ENCODE measurements at places on chromosomes 1 and 21.
A peak's percentile ranks its signal among the peaks of the same experiment; 100 is the strongest.

GRCh38 chr1:50308878-50309277 lies 114.4 kb downstream of the DMRTA2 start:
- DNase-seq = no peak

DNA sequence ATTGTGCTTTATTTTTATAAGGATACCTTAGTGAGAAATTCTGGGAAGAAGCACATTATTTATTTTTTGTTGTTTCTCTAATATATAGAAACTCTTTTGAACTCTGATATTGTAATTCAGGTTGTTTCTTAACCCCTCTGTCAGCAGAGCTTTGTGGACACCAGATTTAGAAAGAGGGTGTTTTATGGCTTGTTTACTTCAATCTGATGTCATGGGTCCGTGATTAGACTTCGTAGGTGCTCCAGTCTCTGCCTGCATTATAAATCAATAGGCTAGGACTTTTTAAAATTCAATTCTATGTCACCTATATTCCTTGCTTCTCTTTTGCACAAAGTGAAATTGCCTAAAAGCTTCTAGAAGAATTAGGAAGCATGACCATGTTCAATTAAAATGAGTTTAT lies 47.3 kb upstream of the CCDC190 start:
- DNase-seq = no peak

DNA sequence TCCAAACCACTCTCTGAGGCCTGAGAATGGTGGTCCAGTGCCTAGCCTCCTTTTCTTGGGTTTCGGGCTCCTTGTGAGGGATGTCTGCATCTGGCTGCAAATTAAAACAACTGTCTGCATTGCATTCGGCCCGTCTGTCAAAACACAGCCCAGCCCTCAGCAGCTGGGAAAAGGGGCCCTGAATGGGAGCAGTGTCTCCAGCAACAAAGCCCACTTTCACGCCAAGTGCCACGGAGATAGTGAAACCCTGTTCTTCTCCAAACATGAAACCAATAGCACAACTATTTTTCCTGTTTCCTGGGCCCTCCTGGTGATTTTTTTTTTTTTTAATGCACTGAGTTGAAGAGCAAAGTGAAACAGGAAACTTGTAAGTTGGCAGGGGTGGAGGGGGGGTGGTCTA lies 138.4 kb downstream of the PLXNA2 start:
- DNase-seq = no peak

GRCh38 chr1:94047949-94048348 lies 73.0 kb downstream of the ABCA4 start:
- no peak for DNase-seq

DNA sequence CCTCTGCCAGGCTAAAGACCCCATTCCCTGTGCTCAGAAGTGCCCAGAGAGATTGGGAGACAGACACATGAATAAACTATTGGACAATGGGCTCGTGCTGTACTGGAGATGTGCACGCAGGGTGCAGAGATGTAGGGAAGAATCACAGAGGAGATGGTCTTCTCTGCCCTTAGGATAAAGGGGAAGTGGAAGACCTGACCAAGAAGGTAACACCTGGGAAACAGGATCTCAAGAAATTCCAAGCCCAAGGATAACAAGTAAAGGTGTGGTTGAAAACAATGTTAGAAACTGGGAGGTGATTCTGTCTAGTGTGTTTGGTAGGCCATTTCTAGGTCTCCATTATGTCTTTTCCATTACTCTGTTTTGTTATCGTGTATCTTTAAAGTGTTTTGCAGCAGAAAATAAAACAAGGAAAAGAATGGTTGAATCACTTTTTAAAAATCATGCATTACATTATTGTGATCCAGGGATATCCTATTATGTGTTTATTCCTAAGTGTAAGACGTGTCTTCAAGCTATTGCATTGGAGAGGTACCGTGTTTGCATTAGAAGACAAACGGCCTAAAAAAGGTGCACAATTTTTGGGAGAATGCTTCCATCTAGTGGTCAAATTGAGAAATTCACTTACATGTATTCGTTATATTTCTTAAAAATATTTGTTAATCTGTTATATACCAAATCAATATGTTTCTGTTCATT lies 40.8 kb upstream of the KCTD3 start:
- no peak for DNase-seq

DNA sequence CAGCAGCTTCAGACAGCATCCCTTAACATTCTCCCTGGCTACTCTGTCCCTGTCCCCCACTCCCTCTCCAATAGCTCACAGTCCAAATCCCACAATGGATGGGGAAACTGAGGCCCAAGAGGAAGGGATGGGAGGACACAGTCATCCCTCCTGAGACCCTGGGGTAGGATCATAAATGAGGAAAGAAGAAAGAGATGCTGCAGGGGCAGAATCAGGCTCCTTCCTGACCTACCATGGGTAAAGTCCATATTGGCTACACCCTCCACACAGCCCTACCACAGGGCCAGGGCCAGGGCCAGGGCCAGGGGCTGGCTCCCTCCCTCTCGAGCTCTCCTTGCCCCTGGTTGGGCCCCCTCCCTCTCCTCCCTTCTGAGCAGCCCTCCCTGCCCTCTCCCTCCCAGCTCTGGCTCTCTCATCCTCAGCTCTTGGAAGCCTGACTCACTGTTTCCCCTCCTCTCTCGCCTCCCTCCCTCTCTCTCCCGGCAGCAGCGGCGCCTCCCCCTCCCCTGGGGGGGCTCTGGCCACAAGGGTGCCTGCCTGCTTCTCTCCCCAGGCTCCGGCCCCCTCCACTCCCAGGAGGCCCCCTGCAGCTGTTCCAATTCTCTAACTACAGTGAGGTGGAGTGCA lies 4.9 kb downstream of the AHDC1 start:
- no peak for DNase-seq

- no peak for DNase-seq
These were observed 52.6 kb upstream of the RC3H1 start for GRCh38 chr1:174074757-174075156.

GRCh38 chr1:244162786-244163530 lies 111.9 kb downstream of the ZBTB18 start:
- DNase-seq = no peak

- no peak for DNase-seq
These were observed 444 bp upstream of the AGTRAP start for GRCh38 chr1:11735531-11735853.

- DNase-seq = no peak
These were observed 86.8 kb upstream of the CD55 start for GRCh38 chr1:207234690-207235089.

DNA sequence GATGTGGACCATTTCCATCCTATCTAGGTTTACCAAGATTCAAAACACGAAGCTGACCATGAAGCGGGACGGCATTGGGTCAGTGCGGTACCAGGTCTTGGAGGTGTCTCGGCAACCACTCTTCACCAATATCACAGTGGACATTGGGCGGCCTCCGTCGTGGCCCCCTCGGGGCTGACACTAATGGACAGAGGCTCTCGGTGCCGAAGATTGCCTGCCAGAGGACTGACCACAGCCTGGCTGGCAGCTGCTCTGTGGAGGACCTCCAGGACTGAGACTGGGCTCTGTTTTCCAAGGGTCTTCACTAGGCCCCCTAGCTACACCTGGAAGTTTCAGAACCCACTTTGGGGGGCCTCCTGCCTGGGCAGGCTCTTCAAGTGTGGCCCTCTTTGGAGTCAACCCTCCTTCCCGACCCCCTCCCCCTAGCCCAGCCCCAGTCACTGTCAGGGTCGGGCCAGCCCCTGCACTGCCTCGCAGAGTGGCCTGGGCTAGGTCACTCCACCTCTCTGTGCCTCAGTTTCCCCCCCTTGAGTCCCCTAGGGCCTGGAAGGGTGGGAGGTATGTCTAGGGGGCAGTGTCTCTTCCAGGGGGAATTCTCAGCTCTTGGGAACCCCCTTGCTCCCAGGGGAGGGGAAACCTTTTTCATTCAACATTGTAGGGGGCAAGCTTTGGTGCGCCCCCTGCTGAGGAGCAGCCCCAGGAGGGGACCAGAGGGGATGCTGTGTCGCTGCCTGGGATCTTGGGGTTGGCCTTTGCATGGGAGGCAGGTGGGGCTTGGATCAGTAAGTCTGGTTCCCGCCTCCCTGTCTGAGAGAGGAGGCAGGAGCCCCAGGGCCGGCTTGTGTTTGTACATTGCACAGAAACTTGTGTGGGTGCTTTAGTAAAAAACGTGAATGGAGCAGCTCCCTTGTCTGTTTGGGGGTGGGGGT lies 864 bp upstream of the CCDC24 start:
- no peak for DNase-seq

DNA sequence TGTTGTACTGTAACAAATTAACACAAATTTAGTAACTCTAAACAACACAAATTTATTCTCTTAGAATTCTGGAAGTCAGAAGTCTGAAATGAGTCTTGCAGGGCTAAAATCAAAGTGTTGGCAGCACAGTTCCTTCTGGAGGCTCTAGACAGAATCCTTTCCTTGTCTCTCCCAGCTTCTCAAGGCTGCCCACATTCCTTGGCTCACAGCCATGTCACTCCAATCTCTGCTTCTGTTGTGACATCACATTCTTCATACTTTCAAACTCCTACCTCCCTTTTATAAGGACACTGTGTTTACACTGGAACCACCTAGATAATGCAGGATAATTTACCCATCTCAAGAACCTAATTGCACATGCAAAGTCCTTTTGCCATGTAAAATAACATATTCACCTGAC lies 225.0 kb upstream of the PRMT6 start:
- no peak for DNase-seq

- no peak for DNase-seq
These were observed 135.0 kb downstream of the CASZ1 start for GRCh38 chr1:10661453-10661852.

DNA sequence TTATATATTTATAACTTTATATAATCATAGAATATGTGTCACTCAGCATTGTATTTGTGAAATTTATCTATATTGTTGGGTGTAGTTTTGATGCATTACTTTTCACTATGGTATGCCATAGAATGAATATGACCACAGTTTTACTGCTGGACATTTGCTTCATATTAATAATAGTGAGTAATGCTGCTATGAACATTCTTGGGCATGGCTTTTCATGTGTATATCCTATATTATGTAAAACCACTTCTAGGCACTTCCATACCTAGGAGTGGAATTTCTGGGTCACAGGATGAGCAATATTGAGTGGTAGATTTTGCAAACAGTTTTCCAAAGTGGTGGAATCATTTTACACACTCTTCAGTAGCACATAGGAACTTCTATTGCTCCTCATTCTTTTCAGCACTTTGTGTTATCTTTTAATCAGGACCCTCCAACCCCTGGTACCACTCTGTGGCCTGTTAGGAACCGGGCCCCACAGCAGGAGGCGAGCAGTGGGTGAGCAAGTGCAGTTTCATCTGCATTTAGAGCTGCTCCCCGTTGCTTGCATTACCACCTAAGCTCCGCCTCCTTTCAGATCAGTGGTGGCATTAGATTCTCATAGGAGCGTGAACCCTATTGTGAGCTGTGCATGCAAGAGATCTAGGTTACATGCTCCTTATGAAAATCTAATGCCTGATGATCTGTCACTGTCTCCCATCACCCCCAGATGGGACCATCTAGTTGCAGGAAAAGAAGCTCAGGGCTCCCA lies 56.0 kb upstream of the CNIH3 start:
- DNase-seq = no peak

DNA sequence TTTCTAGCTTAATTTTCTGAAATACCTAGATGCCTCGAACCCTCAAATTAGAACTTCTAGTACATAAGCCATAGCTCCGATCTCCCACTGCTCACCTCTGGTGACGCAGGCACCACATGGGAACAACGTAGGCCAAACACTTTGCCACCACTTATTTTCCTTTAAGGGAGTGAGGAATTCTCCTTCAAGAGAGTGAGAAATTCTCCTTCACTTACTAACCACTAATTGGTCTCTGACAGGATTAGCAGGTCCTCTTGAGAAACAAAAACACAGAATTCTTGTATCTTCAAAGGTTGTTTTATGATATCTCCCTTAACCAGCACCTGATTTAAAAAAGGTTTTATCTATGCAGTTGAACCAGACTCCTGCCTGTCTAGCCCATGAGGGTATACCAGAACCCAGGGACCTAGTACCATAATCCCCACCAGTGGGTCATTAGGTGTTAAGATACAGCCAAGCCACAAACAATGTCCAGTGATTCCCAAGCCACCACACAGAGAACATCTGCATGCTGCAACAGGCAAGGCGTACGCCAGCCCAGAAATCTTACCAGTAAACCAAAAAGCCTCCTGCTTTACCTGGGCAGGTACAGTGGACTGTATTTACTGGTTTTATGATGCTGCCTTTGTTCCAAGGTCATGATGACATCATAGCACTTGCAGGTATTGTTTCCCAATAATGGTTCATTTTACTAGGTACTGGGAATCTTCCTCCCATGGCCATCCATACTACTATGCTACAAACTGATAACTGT lies 20.3 kb upstream of the CXADR start:
- DNase-seq = no peak

DNA sequence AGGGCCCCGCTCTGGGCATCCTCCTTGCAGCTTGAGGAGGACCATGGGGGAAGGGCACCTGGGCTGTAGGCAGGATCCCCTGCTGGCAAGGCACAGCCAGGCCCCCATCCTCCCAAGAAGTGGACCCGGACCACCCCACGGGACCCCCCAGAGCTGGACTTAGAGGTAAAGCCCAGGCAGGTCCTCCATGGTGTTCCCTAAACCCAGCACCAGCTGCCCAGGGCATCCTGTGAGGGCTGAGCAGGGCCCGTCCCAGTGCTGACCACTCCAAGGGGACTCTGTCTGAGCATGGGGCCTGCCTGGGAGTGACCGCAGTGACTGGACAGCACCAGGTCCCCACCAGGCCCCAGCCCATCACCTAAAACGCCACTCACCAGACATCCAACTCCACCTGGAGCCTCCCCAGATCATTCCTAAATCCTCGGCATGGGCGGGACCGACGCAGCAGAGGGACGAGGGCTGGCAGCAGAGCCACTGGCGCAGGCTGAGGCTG lies 21.3 kb downstream of the COL6A2 start:
- DNase-seq = peak; percentile 81

DNA sequence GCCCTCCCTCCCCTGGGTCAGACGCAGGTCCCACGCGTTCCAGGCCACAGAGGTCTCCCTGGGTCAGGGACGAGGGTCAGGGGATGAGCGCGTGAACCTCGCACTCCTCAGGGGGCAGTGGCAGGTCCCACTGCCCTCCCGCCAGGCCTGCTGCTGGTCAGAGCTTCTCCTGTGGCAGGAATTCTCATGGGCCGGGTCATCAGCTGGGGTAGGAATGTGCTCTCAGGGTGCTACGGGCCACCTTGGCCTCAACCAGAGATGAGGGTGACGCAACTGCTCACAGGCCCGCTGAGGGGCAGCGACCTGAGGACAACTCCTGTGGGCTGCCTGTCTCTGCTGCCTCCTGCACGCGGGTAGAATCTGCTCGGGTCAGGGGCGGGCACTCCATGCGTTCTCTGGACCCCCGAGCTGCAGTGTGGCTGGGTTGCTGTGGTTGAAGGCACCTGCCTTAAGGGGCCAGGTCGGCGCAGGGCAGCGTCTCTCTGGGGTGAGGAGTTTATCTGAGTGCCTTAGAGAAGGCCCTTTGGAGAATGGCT lies 128.8 kb downstream of the PRDM16 start:
- no peak for DNase-seq

DNA sequence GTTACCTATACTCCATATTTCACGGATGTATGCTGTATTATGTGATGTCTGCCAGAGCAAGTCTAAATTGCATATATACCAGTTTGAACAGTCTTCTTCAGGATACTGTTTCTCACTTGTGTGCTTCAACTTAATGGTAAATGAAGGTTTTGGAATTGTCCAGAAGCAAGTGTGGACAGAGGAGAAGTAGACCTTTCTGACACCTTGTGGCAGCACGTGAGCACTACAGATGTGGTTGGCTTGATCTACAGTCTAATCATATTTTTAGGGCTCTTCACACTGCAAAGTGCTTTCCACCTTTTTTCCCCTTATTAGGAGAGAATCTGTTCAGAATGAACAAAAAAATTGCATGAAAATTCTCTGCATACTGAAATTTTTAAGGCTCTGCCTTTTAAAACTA lies 10.9 kb downstream of the MORC3 start:
- DNase-seq = no peak

- no peak for DNase-seq
These were observed 221.9 kb downstream of the PBX1 start for GRCh38 chr1:164780863-164781262.

All from chondrocyte (in vitro differentiated cells).